ENCODE measurements at places on chromosomes 1 and 21.

GRCh38 chr1:51871351-51871975 lies 7.1 kb downstream of the NRDC start:
- DNase-seq: no peak

- DNase-seq: no peak
These were observed 133.7 kb downstream of the RUNX1 start for GRCh38 chr21:34915364-34915841.

GRCh38 chr1:168091063-168091462 lies 45.7 kb downstream of the GPR161 start:
- no peak for DNase-seq

GRCh38 chr1:198125995-198126735 lies 30.6 kb upstream of the NEK7 start:
- no peak for DNase-seq

DNA sequence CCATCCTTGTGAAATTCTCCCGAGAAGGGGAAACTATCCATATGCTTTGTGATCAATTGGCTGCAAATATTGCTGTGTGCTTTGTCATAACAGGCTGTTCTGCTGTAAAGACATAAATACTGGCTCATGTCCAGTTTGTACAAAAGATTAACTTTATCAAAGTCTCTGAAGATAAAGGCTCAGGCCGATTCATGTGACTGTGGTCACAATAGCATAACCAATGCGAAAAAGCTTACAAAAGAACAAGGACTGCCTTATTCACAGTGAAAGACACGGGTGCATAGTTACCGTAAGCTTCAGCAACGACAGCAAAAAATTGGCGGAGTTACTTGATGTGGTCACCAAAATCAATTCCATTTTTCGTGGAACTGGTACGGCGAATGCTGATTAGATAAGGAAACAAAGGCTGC lies 173.6 kb upstream of the CHRM3 start:
- no peak for DNase-seq

- DNase-seq: no peak
These were observed 33.4 kb upstream of the RNPC3 start for GRCh38 chr1:103492003-103492625.

DNA sequence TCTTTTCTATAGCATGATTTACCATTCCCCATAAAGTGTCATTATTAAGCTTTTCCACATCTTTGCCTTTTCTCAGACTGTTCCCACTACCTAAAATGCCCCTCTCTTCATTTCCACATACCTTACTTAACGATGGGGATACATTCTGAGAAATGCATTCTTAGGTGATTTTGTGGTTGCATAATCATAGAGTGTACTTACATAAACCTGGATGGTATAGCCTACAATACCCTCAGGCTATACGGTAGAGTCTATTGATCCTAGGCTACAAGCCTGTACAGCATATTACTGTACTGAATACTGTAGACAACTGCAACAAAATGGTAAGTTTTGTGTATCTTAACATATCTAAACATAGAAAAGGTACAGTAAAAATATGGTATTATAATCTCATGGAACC lies 54.8 kb upstream of the MUTYH start:
- DNase-seq: no peak

DNA sequence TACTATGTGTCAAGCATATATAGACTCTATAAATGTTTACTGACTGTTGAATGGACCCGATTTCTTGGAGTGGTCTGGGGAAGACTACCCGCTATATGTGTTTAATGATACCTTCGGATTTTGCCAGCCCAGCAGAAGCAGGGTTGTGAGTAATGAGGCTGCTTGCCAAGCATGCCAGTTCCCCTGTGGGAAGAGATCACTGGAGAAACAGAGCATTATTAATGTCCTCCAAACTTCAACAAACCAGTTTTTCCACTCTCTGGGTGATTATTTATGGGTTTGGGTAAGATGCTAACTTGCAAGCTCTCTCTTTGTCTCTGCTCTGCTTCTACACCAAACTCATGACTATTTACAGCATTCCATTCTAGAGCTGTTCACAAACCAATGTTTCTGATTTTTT lies 25.1 kb upstream of the PHGDH start:
- DNase-seq: no peak

DNA sequence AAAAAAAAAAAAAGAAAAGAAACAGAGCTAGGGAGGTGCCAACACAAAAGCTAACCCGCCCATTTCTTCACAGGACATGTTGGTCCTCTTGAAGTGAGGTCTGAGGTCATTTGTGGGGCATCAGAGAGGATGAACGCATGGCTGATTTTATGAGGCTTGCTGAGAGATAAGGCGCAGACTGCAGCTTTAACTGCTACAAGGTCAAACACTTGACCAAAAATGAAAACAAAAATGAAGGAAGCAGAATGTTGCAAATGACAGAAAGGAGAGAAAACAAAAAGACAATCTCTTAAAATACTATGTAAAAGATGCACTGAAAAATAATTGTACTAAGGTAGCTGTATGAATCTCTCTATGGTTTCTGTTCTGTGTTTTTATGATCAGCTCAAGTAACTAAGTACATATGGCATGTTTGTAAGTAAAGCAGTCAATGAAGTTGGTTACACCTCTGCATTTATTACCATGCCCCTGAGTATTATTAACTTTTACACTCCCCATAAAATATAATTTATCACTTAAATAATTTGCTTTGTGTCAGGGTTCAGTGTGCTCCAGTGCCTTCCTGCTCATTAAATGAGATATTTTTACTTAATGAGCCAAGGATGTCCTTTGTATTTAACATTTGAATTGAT lies 249.1 kb upstream of the NR5A2 start:
- DNase-seq: no peak

GRCh38 chr1:200969726-200970561 lies 53.6 kb downstream of the KIF21B start:
- peak; percentile 56 for DNase-seq

GRCh38 chr1:67687649-67688048 lies 2.6 kb downstream of the GADD45A start:
- no peak for DNase-seq

GRCh38 chr1:234409328-234409727 lies 36.1 kb downstream of the COA6 start:
- DNase-seq: no peak

DNA sequence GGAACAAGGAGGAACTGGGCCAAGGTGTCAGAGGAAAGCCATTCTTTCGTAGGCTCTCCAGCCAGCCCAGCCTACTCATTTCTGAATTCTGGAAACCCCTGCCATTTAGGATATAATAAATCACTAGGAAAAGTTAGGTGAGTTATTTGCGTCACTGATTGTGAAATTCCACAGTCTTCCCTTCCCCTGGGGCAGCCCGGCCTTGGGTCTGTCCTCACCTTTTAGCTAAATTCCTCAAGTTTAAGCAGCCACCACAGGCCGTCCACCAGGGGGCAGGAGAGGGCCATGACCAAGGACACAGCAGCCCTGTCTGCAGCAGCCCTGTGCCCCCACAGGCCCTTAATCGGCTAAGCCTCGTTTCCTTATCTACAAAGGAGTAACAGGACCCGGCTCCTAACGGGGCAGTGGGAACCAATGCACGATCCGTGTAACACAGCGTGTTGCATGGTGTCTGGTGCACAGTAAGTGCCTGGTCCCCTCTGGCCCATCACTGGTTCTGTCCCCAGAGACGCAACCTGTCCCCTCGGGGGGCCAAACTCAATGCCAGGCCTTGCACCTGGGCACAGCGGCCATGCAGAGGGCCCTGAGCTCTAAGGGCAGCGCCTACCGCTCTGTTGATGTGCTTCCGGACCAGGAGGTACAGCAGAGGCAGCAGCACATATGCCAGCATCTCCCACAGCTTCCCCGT lies 18.1 kb downstream of the GPR157 start:
- DNase-seq: peak; percentile 61

GRCh38 chr1:55034476-55035133 lies 4.7 kb upstream of the PCSK9 start:
- DNase-seq: no peak

DNA sequence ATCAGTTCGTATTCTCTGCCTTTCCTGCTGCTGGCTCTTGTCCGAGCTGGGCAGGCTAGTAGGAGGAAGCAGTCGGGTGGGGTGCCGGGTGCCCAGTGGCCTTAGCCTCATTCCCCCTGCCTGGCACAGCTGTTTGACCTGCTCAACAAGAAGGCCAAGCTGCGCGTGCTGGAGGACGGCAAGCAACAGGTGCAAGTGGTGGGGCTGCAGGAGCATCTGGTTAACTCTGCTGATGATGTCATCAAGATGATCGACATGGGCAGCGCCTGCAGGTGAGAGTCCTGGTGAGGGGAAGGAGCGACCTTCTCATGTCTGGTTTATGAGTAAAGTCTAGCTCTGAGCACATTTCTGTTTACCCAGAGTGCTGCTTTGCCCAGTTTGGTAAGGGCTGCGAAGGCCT lies 16.3 kb upstream of the RPS8 start:
- no peak for DNase-seq

- no peak for DNase-seq
These were observed 261.9 kb upstream of the DEPDC1 start for GRCh38 chr1:68758666-68759209.

- DNase-seq: no peak
These were observed 49.6 kb downstream of the UBE2T start for GRCh38 chr1:202291961-202292712.

DNA sequence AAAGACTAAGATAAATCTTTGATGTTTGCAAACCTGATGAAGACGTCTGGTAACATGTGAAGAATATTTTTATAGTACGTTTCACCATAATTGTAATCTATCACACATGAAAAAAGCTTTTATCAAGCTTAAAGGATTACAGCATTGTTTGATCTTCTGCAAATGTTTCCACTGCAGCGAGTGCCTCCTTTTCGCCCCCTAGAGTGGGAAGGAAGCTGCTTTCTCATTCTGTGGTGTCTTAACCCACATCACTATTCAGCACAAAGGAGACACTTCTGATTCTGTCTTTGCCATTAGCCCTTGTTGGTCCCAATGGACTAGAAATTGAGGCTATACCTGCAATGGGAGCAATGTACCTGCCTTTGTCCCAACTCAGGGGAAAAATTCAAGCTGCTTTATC lies 46.0 kb upstream of the IL12RB2 start:
- DNase-seq: peak; percentile 26

- DNase-seq: no peak
These were observed 138.0 kb downstream of the RERE start for GRCh38 chr1:8679395-8679800.

DNA sequence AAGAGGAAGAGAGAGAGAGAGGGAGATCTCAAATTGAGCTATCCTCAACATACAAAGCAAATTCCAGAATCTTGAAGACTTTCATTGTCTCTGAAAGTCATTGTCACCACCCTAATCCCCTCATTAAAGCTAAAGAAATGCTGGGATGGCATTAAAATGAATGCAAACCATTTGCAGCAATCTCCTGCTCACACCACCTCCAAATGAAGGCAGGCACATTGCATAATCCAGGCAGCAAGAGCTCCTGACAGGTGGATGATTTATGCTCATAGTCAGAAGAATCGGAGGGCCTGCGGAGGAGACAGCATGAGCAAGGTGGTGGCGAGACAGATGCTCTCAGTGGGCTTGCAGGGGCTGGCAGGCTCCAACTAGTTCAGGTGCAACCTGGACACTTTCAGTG lies 90.2 kb downstream of the ESRRG start:
- DNase-seq: no peak

DNA sequence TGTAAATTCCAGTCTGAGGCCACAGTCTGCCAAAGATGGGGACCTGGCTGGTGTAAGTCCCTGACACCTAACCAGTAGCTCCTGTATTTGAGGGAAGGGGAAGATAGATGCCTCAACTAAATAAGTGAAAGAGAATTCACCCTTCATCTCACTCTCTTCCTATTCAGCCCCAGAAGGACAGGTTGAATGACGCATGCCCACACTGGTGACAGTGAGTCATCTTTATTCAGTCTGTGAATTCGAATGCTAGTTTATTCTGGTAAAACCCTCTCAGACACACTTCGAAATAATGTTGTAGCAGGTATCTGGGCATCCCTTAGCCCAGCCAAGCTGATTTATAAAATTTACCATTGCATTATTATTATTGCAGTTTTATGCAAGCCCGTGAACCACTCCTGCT lies 617.0 kb upstream of the PRMT6 start:
- DNase-seq: no peak

- DNase-seq: no peak
These were observed 43.3 kb downstream of the NID1 start for GRCh38 chr1:236021424-236022135.

DNA sequence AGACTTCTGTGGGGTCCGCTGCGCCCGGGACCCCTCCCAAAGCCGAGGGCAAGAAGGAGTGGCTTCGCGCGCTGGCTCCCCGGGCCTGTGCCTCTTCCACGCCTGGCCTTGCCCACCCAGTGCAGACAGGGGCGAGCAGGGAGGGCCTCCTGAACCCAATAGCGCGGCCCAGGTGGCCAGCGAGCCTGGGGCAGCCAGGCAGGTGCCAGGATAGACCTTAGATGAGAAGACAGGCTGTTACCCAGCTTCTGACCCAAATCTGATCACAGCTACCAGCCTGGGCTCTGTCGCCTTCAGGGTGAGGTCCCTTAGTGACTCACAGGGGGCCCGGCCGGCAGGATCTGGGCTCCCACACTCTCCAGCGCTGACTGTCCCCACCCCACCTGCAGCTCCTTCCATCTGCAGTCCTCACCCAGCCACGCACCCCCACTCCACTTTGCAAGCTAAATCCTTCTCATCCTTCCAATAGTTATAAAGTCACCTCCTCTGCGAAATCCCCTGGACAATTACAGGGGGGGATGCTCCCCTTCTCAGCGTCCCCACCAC lies 9.6 kb downstream of the CLEC20A start:
- no peak for DNase-seq

GRCh38 chr1:221823149-221823548 lies 81.3 kb upstream of the DUSP10 start:
- DNase-seq: no peak

GRCh38 chr1:151811181-151811580 lies 6.0 kb upstream of the LINGO4 start:
- no peak for DNase-seq

DNA sequence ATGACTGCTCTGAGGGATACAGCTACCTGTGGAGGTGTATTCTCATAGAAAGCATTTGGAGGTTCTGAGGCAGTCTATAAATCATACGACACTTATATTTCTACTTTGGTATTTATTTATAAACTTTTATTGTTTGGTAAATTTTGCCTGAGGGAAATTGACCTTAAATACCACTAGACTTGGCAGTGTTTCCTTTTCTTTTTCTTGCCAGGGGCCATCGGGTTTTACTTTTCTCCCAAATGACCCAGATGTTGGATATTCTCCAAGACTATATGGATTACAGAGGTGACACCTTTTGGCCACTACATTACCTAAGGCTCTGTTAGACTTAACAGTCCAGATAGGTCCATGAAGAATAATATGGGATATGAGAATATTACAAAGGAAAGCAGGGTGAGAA lies 28.2 kb downstream of the CHD1L start:
- DNase-seq: no peak

GRCh38 chr1:225461533-225462428 lies 33.9 kb upstream of the LBR start:
- DNase-seq: no peak

- DNase-seq: no peak
These were observed 2.1 kb downstream of the EVA1B start for GRCh38 chr1:36321119-36321951.

GRCh38 chr1:105427543-105427942 lies 1628.9 kb upstream of the PRMT6 start:
- DNase-seq: no peak

Data from immature natural killer cell (primary cell).